BE2C (cell line): ENCODE measurements at places on chromosomes 3 and 15.

- no peak for DNase-seq
Observed at GRCh38 chr3:115930168-115930567, 306.9 kb downstream of the GAP43 start.

DNA sequence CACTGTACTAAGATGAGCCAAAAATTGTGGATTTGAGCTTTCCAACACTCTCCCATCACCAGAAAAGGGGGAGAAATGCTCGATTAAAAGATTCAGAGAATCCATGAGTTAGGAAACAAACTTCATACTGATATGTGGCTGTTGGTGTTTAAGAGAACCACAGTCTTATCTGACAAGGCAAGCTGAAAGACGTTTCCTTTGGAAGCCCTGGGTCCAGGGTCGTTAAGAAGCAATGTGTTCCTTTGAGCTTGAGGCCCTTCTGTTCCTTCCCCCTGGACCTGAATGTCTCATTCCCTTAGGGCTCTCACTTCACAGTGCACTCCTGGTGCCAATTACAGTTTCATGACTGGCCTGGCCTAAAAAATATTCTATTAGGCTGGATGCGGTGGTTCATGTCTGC is 524.8 kb upstream of the PPP2R3A start:
- DNase-seq: no peak

DNA sequence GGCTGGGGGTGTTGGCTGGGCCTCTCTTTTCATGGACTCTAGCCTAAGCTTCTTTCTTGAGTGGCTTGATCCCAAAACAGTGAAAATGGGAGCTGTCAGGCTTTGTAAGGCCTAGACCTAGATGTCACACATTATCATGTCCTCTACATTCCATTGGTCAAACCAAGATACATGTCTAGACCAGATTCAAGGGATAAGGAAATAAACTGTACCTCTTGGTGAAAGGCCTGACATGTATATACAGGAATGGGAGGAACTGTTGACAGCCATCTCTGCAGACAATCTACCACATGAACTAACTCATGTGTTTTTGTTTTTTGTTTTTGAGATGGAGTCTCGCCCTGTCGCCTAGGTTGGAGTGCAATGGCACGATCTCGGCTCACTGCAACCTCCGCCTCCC is 11.1 kb upstream of the RPP25 start:
- DNase-seq: no peak

GRCh38 chr15:34724481-34724880 is 30.3 kb downstream of the GJD2 start:
- no peak for DNase-seq

DNA sequence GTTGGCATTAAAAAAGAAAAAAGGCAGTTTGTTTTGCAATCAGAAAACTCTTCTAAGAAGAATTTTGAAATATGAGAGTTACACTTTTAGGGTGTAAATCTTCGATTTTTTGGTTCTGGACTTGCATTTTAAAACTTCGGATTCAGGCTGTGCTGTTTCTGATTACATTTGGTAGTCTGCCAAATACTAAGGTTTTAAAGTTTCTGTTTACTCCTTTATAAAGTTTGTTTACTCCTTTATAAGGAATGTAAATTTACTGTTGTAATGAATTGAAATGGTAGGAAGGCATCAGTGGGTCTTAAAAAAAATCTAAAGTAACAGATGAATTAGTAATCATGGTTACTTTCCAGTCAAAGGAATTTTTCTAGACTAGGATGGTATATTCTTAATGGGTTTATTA is 14.1 kb downstream of the FXR1 start:
- DNase-seq: no peak

DNA sequence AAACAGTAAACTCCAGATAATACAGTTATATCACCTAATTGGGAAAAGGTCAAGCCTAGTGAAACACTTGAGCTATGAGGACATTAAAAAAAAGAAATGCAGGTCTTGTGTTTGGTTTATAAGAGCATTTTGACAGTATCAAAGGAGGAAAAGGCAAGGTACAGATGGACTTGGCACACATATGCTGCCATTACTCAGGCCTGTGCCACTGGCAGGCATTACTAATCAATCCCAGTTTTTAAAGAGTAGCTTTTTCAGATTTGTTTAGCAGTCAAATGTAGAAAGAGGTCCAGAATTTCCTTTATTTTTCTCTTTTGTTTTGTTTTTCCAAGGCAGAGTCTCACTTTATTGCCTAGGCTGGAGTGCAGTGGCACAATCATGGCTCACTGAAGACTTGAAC is 38.9 kb downstream of the MDFIC2 start:
- no peak for DNase-seq

- DNase-seq: no peak
Observed at GRCh38 chr3:153070511-153070868, 91.5 kb upstream of the RAP2B start.

- no peak for DNase-seq
Observed at GRCh38 chr3:99586701-99587100, 51.7 kb upstream of the COL8A1 start.
